ENCODE measurements at places on chromosomes 5 and 9.

DNA sequence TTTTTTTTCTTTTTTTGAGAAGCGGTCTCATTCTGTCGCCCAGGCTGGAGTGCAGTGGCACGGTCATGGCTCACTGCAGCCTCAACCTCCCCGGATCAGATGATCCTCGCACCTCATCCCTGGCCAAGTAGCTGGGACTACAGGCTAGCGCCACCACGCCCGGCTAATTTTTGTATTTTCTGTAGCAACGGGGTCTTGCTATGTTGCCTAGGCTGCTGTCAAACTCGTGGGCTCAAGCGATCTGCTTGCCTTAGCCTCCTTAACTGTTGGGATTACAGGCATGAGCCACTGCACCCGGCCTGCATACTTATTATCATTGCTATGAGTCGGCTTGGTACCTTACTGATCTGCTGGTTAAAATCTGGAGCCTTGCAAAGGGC, 790 bp upstream of the IARS1 start:
- peak; percentile 20 for DNase-seq

DNA sequence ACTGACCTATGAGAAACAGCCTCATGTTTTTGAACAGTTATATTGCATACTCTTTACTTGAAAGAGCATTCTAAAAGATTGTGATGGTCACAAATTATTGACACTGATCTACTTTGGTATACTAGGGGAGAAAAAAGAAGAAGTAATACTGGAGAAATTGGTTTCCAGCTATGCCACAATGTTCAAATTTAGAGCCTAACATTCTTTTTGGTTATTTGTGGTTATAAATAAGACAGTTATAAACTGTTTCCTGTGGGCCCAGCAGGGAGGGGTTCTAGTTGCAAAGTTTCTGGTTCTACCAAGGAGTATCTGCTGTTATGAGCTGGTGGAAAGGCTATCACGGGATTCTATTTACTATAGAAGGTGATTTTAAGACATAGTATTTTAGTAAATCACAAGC, 4.8 kb downstream of the CWC27 start:
- DNase-seq: no peak

DNA sequence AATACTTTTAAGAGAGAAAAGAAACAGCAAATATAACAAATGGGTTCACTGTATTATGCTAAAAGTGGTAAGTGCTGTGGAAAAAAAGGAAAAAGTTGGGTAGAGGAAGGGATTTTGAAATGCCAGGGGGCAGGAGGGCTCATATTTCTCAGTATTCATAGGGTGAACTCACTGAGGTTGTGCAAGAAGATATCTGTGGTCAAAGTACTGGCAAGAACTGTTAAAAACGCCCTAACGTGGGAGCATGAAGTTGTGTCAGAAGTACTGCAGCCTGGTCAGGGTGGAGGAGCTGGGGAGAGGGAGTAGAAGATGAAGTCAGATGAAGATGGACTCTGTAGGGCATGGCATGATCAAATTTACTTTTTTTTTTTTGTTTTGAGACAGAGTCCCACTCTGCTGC, 31.2 kb upstream of the SLC28A3 start:
- DNase-seq: peak; percentile 95

DNA sequence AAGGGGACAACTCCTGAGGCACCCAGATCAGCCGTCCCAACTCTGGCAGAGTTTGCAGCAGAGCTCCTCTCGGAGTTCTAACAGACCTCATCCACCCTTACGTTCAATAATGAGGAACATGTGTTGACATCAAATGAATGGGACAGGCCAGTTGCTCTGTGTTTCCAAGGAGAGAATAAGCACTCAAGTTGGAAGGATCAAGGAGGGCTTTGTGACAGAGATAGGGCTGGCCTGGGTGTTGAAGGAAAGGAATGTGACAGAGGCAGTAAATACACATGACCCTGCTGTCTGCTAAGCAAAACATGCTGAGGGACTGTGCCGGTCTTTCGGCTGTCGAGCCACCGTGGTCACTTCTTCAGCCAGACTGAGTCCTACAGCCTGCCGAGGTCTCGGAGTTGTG, 48.2 kb downstream of the GPR107 start:
- no peak for DNase-seq

DNA sequence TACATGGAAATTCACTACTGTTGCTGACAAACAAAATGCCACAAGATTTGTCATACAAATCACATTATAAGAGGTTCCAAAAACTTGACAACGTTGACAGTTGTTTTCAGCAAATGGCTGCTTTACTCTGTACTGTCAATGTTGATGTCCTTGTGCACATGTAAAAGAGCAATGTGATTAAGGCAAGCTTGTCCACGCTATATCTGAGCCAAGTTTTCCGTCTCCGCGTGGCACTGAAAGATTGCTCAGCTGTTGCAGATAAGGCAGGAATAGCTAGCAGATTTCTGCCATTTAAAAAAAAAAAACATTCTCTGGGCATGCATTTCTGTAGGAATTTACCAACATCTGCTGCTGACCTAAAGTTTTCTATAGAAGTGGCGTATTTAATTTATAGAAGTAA, 46.4 kb upstream of the MEF2C start:
- DNase-seq: no peak

- DNase-seq: no peak
Observed at GRCh38 chr5:143141652-143142051, 261.8 kb downstream of the NR3C1 start.

- peak; percentile 46 for DNase-seq
Observed at GRCh38 chr5:176425138-176425537, 8.8 kb upstream of the CLTB start.

DNA sequence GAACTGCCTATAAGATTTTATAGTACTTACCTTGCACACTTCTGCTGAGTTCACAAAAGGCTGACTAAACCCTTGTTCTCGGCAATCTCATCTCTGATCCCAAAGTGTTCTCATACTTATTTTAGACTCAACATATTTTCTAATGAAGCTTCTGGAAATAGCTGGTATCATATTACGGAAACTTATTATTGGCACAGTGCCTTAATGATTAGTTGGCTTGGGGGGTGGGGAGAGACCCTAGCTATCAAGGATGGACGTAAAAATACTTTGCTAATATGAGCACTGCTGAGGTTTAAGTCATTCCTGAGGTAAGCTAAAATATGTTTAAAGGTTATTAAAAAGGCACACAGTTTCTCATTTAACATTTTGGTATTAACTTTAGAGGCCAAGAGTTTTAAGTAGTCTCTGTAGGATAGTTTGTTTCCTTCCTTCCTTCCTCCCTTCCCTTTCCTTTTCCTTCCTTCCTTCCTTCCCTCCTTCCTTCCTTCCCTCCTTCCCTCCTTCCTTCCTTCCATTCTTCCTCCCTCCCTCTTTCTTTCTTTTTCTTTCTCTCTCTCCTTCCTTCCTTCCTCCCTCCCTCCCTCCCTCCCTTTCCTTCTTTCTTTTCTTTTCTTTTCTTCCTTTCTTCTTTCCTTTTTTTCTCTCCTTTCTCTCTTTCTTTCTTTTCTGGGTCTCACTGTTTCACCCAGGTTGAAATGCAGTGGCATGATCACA, 31.5 kb downstream of the ZSWIM6 start:
- DNase-seq: no peak

- DNase-seq: peak; percentile 32
Observed at GRCh38 chr5:22889720-22890119, 36.6 kb upstream of the CDH12 start.

- peak; percentile 78 for DNase-seq
Observed at GRCh38 chr5:65326922-65327321, 154.8 kb downstream of the ADAMTS6 start.

DNA sequence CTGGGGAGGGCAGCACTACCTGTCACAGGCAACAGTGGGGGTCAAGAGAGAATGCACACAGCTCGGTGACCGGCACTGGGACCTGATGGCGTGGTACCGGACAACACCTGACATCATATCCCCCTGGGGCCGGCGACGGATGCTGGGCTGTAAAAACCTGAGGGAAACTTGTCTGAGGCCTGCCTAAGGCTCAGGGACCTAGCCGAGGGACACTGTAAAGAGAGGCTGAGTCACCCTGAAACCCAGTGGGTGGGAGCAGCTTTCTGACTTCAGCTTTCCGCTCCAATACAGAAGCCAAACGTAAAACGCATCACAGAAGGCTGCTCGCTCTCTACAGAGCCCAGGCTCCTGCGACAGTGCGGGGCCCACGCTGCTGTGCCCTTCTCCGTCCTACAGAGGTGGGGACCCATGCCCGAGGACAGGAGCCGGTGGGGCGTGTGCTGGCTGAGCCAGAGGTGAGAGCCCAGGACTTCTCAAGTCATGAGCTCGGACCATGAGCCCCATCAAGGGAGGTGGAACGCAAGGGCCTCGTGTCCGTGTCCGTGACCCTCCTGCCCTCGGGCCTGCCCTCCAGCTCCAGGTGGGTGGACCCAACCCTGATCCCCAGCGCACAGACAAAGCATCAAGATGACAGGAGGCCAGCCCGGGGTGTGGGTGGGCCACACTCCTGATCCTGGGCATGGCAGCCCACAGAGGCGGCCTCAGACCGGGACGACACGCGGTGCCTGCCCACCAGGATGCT, 5.3 kb downstream of the RALGDS start:
- DNase-seq: peak; percentile 42

- no peak for DNase-seq
Observed at GRCh38 chr9:127541865-127542264, 70.2 kb upstream of the STXBP1 start.

DNA sequence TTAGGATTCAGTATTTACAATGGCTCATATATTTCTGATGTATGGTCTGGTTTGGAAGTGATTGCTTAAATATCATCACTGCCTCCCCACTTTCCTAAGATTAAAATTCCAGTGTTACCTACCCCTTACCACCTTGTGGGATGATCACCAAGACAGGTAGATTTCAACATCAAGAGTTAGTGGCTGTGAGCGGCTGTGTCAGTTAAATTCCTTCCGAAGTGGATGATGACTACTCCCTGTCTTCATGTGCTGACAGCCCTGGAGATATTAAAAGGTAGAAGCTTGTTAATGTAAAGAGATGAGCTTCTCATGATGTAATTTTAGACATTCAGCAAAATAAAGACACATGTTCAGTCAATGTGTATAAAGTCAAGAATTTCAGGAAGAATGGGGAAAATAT, 4.2 kb downstream of the ITGA2 start:
- no peak for DNase-seq

GRCh38 chr5:14816999-14817761, 54.4 kb downstream of the ANKH start:
- DNase-seq: peak; percentile 97

GRCh38 chr9:83520292-83520691, 17.9 kb downstream of the FRMD3 start:
- DNase-seq: no peak

DNA sequence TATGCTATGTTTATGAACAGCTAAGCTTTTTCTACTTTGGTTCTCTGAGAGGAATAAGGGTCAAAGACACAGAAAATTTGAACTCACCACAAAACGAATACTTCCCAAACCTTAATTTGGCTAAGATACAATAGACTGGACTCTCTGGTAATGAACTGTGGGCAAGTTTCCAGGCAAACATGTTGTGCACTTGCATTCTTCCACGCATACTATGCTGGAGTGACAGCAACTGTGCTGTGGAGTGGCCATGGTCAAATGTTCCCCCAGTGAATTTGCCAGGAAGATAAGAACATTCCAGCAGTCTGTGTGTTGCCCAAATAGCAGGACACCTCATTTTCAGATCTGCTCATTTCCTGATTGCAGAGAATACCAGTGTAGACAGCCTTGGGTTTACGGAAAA, 275.3 kb upstream of the IL12B start:
- DNase-seq: peak; percentile 77

DNA sequence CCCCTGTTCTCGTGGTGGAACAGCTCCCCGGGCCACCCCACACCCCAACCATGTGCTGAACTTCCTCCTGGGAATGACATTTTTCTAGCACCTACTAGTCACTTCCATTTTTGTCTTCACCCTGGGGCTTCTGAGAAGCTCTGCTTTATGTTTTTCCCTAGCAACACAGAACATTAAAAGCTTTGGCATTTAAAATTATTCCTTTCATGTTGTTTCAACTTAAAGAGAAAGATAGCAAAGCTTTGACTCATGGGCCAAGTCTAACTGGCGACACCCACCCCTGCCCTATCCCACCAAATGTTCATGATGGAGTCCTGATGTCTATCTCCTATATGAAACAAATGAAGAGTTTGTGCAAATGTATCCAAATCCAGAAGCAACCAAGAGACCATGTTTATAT, 22.4 kb downstream of the BOD1 start:
- no peak for DNase-seq

DNA sequence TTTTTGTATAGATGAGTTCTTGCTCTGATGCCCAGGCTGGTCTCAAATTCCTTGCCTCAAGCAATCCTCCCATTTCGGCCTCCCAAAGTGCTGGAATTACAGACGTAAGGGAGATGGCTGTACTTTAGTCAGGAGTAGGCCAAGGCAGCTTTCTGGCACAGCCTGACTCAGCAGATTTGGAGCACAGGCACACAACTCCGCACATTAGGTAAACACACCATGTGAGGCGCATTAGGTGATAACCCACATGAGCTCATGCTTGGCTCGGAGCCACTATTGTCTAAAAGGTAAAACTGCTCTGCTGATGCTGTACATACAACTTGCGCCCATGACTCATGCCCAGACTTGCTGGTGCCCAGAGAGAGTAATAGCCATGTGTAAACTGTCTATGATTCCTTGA, 1157.9 kb downstream of the TAF11L14 start:
- DNase-seq: peak; percentile 20

GRCh38 chr9:130352081-130352480, 86.5 kb downstream of the HMCN2 start:
- peak; percentile 40 for DNase-seq

DNA sequence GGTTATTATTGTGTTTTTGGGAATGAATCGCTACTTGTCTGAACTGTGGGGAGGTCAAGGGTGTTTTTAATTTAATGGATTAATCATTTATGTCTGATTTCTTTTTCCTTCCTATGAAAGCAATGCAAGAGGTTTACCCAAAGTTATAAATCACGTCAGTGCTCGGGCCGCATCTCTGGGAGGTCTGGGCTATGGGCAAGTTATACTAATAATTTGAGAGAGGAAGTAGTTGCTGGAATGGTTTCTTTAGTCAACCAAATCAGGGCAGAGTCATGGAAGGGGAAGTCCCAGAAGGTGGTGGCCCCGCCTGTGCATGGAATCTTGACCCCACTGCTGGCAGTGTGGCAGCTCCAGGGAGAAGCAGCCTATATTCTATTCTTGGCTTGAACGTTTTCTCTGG, 180.2 kb downstream of the HSPA4 start:
- DNase-seq: no peak

GRCh38 chr9:82680179-82680935, 382.6 kb downstream of the RASEF start:
- DNase-seq: no peak

- peak; percentile 95 for DNase-seq
Observed at GRCh38 chr5:122259995-122260394, 52.0 kb upstream of the SNCAIP start.

- peak; percentile 55 for DNase-seq
Observed at GRCh38 chr5:125026867-125027731, 280.7 kb upstream of the ZNF608 start.

- no peak for DNase-seq
Observed at GRCh38 chr9:9612755-9613154, 1000.0 kb downstream of the PTPRD start.

- DNase-seq: no peak
Observed at GRCh38 chr9:121652021-121652837, 795 bp downstream of the DAB2IP start.

GRCh38 chr9:129011761-129012181, 16.4 kb downstream of the SH3GLB2 start:
- DNase-seq: no peak

- DNase-seq: no peak
Observed at GRCh38 chr5:19258686-19259085, 729.3 kb downstream of the CDH18 start.

GRCh38 chr5:53219610-53220009, 110.1 kb upstream of the MOCS2 start:
- DNase-seq: no peak
